HT1080 (cell line): ENCODE measurements at places on chromosomes 4 and X.

DNA sequence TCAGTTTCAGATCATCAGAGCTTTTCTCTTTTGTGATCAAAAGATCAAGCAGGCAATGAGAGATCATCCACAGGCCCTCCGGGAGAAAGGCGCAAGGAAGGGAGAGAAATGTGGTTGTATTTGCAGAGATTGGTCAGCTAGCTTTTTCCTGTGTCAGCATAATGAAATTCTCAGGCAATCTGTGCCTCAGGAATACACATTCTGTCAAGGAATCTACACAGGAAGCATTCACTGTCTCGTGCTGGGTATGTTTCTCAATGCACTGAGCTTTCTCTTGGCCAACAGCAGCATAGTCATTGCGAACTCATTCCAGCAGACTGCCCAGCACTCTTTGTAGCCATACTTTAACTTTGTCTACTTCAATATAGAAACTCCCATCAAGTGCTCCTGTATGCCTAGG, 413.7 kb downstream of the PPP3CA start:
- DNase-seq: peak; percentile 30

GRCh38 chr4:41119867-41120295, 94.5 kb downstream of the APBB2 start:
- no peak for DNase-seq

- no peak for DNase-seq
Measured at GRCh38 chr4:186806679-186807421, 83.2 kb upstream of the FAT1 start.

GRCh38 chr4:6092131-6092530, 73.9 kb upstream of the C4orf50 start:
- peak; percentile 22 for DNase-seq

DNA sequence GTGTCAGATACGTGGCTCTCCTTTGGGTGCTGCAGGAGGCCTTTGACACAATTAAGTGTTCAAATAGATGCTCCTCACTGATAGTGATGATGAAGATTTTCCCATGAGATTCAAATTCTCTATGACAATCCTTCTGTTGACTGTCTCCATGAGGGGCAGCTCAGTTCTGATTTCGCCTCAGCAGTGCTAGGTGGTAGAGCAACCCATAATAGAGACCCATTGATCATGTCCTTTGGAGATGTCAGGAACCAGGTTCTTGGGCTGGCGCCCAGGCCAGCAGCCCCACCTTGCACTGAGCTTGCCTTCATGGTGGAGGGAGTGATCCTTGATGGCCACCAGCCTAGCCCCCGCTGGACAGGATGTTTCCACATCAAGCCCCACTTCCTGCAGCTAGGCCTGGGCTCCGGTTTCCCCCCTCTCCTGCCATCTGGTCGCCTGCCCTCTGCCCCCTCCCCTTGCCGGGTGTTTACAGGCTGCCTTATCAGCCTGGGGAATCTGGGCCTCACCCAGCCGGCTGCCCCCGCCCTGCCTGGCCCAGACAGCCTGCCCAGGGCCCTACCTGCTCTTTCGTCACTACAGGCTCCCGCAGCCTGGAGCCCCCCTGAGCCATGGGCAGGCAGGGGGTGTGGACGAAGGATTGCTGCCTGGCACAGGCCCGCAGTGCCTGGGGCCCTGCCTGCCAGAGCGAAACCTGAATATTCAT, 12.6 kb downstream of the ELF4 start:
- DNase-seq: no peak
